ENCODE measurements at places on chromosomes 7 and 10.

GRCh38 chr7:157460721-157461120, 123.9 kb downstream of the DNAJB6 start:
- no peak for DNase-seq

DNA sequence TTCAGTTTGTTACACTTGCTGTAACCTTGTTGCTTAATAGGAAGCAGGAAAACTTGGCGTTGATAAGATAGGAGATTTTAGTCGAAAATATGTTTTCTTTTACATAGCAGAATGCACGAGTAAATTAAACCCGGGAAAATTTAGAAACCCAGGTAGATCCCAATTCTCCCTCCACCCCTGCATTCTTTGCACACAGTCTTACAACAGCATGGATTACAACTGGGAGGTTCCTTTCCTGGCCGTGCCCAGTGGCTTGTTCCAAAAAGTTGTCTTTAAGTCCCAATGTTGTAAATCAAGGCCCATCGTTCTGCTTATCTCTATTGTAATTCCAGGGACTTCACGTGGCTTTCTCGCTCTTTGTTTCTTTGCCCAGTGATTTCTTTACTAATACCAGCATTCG, 1.1 kb upstream of the DPY19L1 start:
- DNase-seq: no peak

- DNase-seq: no peak
Observed at GRCh38 chr10:18140149-18140956, at the start of gene CACNB2. CACNB2 (plus strand) TSS chr10:18140424.

DNA sequence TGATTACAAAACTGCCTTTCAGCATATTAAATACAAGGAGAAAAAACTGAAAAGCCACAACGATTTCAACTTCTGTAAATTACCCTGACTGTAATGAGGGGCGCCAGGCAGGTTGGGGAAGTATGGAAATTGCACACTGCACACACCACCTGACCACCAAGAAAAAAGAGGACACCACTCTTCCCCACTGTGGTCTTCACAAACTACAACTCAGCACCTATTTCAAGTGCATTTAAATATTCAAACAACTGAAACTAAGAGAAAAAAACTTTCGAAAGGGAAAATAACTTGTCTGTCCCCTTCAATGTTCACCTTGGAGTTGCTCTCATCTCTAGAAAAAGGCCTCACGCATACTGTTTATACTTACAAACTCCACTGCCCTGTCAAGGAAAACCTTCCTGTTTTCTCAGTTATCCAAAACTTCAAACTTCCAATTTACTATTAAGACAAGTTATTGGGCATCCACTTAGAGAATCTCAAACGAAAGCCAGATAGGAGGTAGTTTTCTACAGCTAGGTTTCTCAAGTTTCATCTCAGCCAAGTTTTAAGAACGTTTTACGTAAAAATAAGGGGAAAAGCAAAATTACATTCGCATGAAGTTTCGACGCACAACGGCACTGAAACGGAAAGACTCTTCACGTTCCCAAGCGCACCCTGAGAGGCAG, 1.4 kb downstream of the LARP4B start:
- no peak for DNase-seq

- DNase-seq: no peak
Observed at GRCh38 chr10:50604049-50604640, 19.6 kb downstream of the SGMS1 start.

DNA sequence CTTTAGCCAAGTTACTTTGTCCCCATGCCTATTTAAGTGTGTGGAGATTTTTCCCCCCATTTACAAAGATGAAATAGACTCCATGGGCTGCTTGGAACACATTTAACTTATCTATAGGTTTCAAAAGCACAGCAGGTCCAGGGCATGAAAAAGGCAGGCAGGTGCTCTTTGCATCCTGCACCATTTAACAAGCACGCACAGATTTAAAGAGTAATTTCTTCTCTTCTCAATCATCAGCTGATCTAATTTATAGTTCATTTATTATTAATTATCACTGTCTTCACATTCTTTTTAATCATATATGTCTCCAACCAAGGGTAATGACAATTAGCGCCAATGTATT, 156.8 kb downstream of the CACNA2D1 start:
- DNase-seq: no peak

- DNase-seq: no peak
Observed at GRCh38 chr10:114311023-114311422, 72.0 kb downstream of the VWA2 start.

DNA sequence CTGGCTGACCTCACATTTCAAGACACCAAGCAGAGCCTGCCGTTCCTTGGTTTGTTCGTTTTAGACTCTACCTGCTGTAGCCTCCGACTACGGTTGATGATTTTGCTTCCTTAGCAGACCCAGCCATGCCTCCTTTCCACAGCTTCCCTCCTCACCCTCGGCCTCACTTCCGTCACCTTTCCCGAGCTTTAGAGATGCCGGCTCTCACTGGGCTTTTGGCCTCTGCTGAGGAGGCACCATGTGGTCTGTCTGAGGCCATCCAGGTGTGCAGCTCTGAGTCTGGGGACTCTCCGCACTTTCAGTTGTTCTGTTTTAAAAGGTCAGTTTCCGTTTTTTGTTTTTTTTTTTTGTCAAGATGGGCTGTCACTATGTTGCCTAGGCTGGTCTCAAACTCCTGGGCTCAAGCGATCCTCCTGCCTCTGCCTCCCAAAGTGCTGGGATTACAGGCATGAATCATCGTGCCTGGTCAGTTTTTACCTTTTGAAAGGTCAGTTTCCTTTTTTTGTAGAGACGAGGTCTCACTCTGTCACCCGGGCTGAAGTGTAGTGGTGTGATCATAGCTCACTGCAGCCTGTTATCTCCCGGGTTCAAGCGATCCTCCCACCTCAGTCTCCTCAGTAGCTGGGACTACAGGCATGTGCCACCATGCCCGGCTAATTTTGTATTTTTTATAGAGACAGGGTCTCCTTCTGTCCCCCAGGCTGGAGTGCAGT, 11.7 kb downstream of the ORAI2 start:
- no peak for DNase-seq

- peak; percentile 76 for DNase-seq
Observed at GRCh38 chr10:88991161-88991898, 732 bp downstream of the FAS start.

DNA sequence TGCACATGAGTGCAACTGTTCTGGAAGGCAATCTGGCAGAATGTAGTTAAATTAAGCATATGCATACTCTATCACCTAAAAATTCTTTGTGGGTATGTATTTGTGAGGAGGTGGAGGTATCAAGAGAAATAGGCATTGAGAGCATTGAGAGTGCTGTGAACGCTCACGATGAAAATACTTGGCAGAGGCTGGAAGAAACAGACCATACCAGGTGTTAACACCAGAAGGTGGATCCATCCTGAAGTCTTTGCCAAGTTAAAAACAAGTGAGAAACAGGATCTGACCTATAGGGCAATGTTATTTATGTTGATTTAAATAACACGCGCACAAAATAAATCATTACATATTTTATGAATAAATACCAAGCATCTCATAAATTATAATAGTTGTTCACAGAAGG, 311.6 kb downstream of the PCLO start:
- no peak for DNase-seq

GRCh38 chr10:33334805-33335550, 511 bp upstream of the NRP1 start:
- DNase-seq: peak; percentile 45

GRCh38 chr10:30979956-30980355, 51.7 kb downstream of the ZNF438 start:
- DNase-seq: no peak

DNA sequence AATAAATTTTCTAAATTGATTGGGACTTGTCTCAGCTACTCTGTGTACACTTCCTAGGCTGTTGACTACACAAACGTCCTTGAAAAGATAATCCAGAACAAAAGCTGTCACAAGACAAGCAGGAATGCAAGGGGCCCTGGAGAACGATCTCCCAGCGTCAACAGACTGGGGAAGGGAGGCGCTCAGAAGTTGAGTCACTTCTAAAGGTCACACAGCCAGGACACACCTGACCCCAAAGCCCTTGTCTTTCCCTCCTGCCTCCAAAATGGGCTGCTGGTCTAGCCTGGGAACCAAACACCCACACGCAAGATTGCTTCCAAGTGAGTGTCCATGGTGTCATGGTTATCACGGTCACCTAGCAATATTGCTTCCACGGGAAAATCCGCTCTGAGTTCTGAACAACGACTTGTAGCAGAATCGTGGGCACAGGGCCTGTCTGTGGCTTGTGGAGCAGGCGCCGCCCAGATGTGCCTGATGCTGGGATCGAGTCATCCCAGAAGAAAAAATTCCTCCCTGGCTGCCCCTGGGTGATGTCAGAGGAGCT, 49.8 kb downstream of the SPOCK2 start:
- DNase-seq: no peak

- DNase-seq: peak; percentile 62
Observed at GRCh38 chr7:38398725-38399321, 125.4 kb upstream of the TARP start.

GRCh38 chr7:119664601-119665000, 608.4 kb upstream of the KCND2 start:
- DNase-seq: no peak

DNA sequence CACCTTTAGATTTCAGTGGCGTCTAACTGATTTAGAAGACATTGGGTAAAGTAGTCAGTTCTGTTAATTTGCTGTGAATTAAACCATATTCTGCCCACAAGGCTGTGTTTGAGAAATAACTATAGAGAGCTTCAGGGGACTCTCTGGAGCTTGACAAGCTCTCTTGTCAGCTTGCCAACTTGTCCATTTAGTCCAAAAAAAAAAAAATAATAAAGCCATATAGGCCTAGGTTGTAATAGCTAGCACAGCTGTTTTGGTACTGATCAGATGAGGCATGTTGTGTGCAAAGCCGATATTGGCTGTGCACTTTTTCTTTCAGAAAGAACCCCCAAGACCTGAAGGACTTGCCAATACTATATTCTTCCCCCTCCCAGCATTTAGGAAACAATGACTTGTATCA, 20.2 kb upstream of the ZNF282 start:
- DNase-seq: no peak

DNA sequence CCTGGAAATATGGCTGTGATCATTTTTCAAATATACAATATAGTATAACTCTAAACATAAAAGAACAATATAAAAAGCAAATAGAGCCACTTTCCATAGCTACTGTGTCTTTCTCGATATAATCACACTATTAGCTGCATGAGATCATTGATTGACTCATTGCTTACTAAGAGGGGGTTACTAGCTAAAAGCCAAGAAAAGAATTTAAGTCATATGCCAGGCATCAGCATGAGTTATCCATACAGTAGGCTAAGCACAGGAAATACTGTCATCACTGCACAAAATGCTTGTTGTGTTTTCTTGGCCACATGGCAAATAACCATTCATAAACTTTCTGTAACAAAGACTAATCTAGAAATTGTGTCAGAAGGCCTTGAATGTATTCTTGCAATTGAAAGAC, 18.8 kb upstream of the ABCB5 start:
- DNase-seq: no peak

GRCh38 chr7:46253520-46253919, 332.4 kb upstream of the IGFBP3 start:
- DNase-seq: no peak

GRCh38 chr7:107865956-107866775, 24.8 kb upstream of the DLD start:
- DNase-seq: no peak

GRCh38 chr10:8617792-8618191, 563.3 kb downstream of the GATA3 start:
- DNase-seq: no peak

GRCh38 chr7:141497391-141497790, 53.8 kb upstream of the AGK start:
- DNase-seq: no peak

DNA sequence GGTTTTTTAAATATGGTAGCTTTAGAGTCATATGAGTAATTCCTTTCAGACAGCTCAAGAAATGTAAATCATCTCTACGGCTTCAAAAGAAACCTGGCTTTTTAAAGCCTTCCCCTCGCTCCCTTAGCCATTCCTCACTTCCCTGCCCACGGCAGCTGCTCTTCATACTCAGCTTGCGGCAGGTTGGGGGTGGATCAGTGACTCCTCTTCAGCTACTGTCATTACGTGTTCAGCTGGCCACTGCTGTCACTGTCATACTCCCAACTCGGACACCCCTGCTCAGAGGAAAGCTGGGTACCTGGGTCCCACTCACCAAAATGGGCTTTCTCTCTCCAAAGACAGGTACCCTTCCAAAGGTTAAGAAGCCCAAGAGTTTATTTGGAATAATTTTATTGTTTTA, 6.6 kb downstream of the YWHAG start:
- no peak for DNase-seq

DNA sequence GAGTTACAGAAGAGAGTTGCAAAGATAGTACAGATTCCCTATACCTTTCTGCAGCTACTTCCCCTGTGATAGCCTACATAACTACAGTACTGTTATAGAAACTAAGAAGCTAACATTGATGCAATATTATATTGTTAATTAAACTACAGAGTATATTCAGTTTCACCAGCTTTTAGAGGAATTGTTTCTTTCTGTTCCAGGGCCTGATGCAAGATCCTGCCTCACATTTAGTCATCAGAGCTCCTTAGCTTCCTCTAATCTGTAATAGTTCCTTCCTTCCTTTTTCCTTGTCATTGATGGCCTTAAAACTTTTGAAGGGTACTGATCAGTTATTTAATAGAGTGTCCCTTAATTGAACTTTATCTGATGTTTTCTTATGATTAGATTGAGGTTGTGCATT, 56.8 kb downstream of the SDHAF3 start:
- DNase-seq: no peak

DNA sequence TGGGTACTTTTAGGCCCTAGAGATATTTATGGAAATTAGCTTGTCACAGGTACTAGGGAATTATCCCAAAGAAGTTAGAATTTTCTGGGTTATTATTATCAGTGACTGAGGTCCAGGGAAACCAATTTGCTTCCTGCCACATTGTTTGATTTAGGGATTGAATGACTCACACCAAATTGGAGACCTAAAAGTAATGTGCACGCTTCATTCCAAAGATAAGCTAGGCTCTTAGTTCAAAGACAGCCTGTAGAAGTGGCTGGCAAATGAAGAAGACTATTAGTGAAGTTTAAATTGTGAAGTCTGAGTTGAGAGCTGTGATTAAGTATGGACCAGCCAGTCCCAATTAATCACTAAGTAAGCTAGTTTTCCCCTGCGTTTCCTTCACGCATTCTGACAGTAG, 188.1 kb upstream of the MYO3A start:
- DNase-seq: no peak

DNA sequence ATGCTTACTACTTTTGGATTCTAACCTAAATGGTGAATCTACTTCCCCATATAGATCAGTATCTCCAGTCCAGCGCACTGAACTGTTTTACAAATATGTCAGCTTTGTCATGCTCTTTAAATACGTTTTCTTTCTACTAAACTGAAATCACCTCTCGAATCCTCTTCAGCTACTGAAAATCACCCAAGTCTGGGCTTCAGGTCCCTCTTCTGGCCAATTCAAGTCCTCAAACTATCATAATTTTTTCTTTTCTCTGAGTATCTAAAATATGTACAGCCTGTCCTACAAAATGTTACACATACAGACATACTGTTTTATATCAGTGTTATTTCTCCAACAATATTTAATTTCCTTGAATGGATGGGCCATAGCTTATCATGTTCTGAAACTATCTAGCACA, 84.2 kb downstream of the CACNA2D1 start:
- DNase-seq: no peak

- DNase-seq: no peak
Observed at GRCh38 chr10:128316121-128316726, 190.0 kb upstream of the MKI67 start.
